Right atrium auricular region (tissue), 2 donors: ENCODE measurements at places on chromosomes 12 and 14. TPM values are rescaled to one million over a fixed set of nuclear protein-coding genes. Genes with fewer than 3 reads are reported as not detected.

KANSL2 gene
- 17.4 TPM for total RNA-seq

PRICKLE1 gene
- total RNA-seq = 19.7 TPM

CLEC1A gene
- total RNA-seq = 0.93 TPM

GYS2 gene
- not detected for total RNA-seq

CCDC38 gene
- not detected for total RNA-seq

P2RX2 gene
- total RNA-seq = not detected

TEX52 gene
- total RNA-seq = not detected

HNF1A gene
- total RNA-seq = not detected

PRIMA1 gene
- 4.1 TPM for total RNA-seq

DNA sequence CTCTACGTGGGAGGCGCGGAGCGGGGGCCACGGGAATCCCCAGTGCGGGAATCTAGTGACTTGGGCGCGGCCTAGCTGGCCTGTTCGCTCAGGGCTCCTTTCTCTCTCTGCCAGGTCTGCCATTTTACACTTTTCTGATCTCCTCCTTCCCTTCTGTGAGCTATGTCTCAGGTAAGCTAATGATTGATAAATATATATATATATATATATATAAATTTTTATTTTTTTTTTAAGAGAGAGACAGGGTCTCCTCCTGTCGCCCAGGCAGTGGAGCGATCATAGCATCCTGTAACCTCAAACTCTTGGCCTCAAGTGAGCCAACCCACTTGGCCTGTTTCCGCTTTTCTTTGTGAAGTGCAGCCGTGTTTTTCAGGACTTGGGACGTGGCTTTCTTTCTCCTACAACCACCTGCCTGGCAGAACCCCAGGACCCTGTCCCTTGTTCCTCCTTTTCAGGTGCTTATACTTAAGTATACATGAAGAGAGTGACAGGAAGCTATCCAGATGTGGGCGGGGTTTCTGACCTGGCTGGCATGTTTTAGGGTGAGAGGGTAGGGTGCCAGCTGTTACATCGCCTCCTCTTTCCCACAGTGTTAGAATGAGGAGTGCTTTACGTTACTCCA lies 547 bp downstream of the ZNF140 start:
- H3K27me3 ChIP-seq = no peaks in the 10 kb centered on the region
- H3K4me1 ChIP-seq = no peaks in the 10 kb centered on the region
- H3K27ac ChIP-seq = peak overlapping the region; percentile 96
- H3K36me3 ChIP-seq = peaks cover 43% of the 10 kb centered on the region
- DNase-seq = no peak

DNA sequence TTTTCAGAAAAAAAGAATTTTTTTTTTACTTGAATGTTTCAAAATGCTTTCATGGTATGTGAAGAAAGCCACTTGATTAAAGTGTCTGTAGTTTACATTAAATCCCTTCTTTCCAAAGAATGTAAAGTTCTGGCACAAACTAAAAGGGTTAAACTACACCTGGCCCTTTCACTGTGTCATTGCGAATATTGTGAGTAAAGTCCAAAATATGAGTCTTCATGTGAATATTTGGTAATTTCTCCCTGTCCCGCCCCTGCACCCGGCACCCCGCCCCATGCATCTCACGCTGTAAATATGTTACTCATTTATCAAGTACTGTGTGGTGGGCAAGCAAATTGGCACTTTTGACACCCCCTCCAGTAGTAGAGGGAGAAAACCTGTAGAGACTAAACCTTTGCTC lies 274.7 kb downstream of the TTC6 start:
- no peak overlapping the region for H3K27ac ChIP-seq
- H3K36me3 ChIP-seq = no peaks in the 10 kb centered on the region
- H3K4me1 ChIP-seq = no peaks in the 10 kb centered on the region
- DNase-seq = no peak

- no peak overlapping the region for H3K27ac ChIP-seq
- no peaks in the 10 kb centered on the region for H3K27me3 ChIP-seq
- no peaks in the 10 kb centered on the region for H3K36me3 ChIP-seq
- no peak overlapping the region for H3K4me3 ChIP-seq
- no peak for DNase-seq
Measured at GRCh38 chr14:65167072-65167645, 64.8 kb upstream of the MAX start.

GRCh38 chr12:113664224-113664681 lies 192.6 kb upstream of the LHX5 start:
- no peak overlapping the region for H3K27ac ChIP-seq
- H3K36me3 ChIP-seq = no peaks in the 10 kb centered on the region
- no peaks in the 10 kb centered on the region for H3K4me1 ChIP-seq
- no peaks in the 10 kb centered on the region for H3K27me3 ChIP-seq
- H3K4me3 ChIP-seq = no peak overlapping the region

- H3K27ac ChIP-seq = no peak overlapping the region
- H3K4me1 ChIP-seq = no peaks in the 10 kb centered on the region
- no peaks in the 10 kb centered on the region for H3K27me3 ChIP-seq
Measured at GRCh38 chr14:38420048-38420447, 164.2 kb upstream of the CLEC14A start.

- no peaks in the 10 kb centered on the region for H3K27me3 ChIP-seq
- H3K4me3 ChIP-seq = no peak overlapping the region
- H3K27ac ChIP-seq = no peak overlapping the region
- no peaks in the 10 kb centered on the region for H3K36me3 ChIP-seq
Measured at GRCh38 chr14:71238835-71239234, 331.6 kb downstream of the PCNX1 start.

DNA sequence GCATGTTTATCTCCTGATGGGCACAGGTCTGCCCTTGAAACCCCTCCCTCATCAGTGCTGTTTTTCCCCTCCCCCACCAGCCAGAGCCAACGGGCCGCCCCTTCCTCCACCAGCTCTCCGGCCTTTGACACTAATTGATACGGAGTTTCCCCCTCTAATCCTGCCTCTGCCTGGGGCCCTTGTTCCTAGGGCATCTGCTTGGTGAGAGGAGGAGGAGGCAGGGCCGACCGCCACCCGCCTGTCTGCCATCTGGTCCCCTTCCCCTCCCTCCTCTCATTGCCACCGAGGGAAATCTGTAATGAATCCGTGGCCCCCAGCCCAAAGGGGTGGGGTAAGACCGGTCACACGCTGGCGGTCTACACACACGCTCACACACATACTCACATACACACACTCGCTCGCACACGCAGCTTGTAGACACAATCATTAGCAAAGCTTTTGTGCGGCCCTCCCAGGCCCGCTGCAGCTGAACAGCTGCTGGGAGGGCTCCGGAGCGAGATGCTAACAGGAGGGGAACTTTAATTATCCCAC lies 27.4 kb downstream of the SRRM4 start:
- H3K4me1 ChIP-seq = no peaks in the 10 kb centered on the region
- no peak overlapping the region for H3K4me3 ChIP-seq
- H3K36me3 ChIP-seq = no peaks in the 10 kb centered on the region
- H3K27me3 ChIP-seq = no peaks in the 10 kb centered on the region
- DNase-seq = no peak

DNA sequence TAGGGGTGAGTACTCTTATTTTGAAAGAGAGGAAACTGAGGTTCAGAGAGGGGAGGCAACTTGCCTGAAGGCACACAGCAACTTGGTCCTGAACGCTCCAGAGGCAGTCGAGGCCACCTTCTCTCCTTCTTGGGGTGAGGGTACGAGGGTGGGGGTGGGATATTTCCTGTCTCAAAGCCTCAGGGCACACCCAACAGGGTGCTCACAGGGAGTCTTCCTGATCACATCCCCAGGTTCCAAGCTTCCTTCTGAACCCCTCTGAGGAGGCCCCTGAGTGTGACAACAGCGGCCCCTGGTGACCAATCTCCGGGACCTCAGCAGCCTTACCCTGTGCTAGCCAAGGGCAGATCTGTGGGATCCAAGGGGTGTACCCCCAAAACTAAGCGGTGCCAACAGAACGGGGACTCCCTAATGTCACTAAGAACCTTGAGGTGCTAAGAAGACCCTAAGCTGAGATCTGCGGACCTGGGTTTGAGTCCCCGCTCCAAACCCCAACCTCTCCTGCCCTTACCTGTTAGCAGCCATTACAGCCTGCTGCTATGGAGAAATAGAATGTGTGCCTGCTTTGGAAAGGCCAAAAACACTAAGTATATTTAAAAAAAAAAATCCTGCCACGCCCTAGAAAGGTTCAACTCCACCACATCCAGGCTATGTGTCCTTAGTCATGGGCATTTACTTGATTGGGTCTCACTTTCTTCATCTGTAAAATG lies 57.9 kb downstream of the TRPV4 start:
- DNase-seq = peak; percentile 68
- H3K27ac ChIP-seq = no peak overlapping the region
- no peak overlapping the region for H3K4me3 ChIP-seq
- H3K36me3 ChIP-seq = no peaks in the 10 kb centered on the region
- no peaks in the 10 kb centered on the region for H3K27me3 ChIP-seq
- peaks cover 23% of the 10 kb centered on the region for H3K4me1 ChIP-seq

GRCh38 chr14:92600318-92601053 lies 86.9 kb downstream of the RIN3 start:
- no peaks in the 10 kb centered on the region for H3K36me3 ChIP-seq
- H3K4me3 ChIP-seq = no peak overlapping the region
- no peaks in the 10 kb centered on the region for H3K4me1 ChIP-seq
- no peak overlapping the region for H3K27ac ChIP-seq

- H3K27ac ChIP-seq = no peak overlapping the region
- H3K4me1 ChIP-seq = no peaks in the 10 kb centered on the region
- no peak for DNase-seq
- H3K4me3 ChIP-seq = no peak overlapping the region
Measured at GRCh38 chr12:81558031-81558430, 201.1 kb downstream of the PPFIA2 start.

DNA sequence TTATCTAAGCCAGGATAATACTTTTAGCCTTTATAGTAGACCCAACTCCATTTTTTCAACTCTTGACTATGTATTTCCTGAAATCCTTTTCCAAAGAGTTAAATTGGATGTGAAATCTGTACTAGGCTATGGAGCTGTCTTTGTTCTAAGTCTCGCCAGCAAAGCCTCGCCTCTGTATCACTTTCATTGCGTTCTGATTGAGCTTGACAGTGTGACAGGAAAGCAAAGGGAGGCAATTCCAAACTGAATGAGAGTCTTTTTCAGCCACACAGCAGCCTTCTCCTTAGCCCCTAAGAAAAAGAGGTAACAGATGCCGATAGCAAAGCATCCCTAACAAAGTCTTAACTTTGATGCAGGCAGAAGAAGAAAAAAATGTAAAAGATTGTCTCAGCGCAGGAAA lies 154.6 kb upstream of the OTX2 start:
- H3K4me3 ChIP-seq = no peak overlapping the region
- no peaks in the 10 kb centered on the region for H3K36me3 ChIP-seq
- no peak for DNase-seq
- H3K4me1 ChIP-seq = no peaks in the 10 kb centered on the region
- no peaks in the 10 kb centered on the region for H3K27me3 ChIP-seq
- no peak overlapping the region for H3K27ac ChIP-seq

GRCh38 chr12:57829025-57829777 lies 10.7 kb upstream of the AVIL start:
- H3K27ac ChIP-seq = peak overlapping the region; percentile 8

- no peak overlapping the region for H3K4me3 ChIP-seq
- H3K27ac ChIP-seq = no peak overlapping the region
- H3K4me1 ChIP-seq = no peaks in the 10 kb centered on the region
- H3K27me3 ChIP-seq = no peaks in the 10 kb centered on the region
- DNase-seq = no peak
- peaks cover 36% of the 10 kb centered on the region for H3K36me3 ChIP-seq
Measured at GRCh38 chr12:115957686-115958290, 319.7 kb downstream of the MED13L start.

GRCh38 chr14:27427796-27428195 lies 830.0 kb upstream of the NOVA1 start:
- no peaks in the 10 kb centered on the region for H3K27me3 ChIP-seq
- no peak overlapping the region for H3K4me3 ChIP-seq
- H3K4me1 ChIP-seq = no peaks in the 10 kb centered on the region
- H3K36me3 ChIP-seq = no peaks in the 10 kb centered on the region

DNA sequence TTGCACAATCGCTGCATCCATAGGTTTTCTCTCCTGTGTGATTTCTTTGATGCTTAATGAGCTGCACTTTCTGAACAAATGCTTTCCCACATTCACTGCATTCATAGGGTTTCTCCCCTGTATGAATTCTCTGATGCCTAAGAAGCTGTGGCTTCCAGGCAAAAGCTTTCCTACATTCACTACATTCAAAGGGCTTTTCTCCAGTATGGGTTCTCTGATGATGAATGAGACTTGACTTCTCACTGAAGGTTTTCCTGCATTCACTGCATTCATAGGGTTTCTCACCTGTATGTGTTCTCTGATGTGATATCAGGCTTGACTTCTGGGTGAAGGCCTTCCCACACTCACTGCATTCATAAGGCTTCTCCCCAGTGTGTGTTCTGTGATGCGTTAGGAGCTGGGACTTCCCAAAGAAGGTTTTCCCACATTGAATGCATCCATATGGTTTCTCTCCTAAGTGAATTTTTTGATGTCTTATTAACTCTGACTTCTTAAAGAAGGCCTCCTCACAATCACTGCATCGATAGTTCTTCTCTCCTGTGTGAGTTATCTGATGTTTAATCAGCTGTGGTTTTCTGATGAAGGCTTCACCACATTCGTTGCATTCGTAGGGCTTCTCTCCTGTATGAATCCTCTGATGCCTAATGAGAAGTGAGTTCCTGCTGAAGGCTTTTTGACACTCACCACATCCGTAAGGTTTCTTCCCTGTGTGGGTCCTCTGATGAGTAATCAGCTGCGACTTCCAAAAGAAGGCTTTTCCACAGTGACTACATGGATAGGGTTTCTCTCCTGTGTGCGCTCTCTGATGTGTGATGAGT lies 30.3 kb downstream of the ZNF605 start:
- DNase-seq = no peak
- peaks cover 55% of the 10 kb centered on the region for H3K36me3 ChIP-seq
- H3K4me3 ChIP-seq = no peak overlapping the region
- no peaks in the 10 kb centered on the region for H3K4me1 ChIP-seq
- no peaks in the 10 kb centered on the region for H3K27me3 ChIP-seq

DNA sequence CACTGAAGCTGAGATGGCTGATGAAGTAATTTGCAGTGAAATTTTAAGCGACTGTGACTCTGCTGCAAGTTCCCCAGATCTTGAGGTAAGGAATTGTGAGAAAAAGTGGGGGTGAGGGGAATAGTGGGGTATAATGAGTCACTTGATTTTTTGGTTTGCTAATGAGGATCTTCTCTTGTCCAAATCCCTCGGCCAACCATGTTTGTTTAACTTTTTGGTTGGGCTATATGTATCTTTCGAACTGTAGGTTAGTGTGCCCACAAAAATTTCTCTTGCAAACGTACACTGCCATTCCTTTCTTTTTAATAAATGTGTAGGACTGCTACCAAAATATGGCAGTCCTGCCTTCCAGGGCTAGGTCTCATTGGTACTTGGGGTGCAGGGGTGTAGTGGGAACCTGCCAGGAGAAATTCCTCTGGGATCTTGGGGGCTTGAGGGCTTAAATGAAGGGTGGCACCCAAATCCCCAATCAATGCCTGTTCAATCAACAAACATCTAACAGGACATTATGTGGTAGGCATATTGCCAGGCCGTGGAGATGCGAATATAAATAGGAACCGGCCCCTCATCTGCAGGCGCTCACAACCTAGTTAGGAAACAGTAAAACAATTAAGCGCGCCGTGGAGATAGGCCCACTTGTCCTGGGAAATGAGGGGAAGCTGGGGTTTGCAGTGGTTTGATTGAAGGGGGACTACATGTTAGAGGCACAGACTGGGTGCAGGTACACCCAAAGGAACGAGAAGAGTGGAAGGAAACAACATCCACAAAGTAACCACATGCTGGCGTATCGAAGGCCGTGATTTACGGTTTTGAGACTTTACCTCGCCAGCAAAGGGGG lies 1.3 kb upstream of the PABPN1 start:
- peak overlapping the region; percentile 85 for H3K27ac ChIP-seq
- H3K36me3 ChIP-seq = peaks cover 24% of the 10 kb centered on the region
- no peaks in the 10 kb centered on the region for H3K4me1 ChIP-seq
- DNase-seq = peak; percentile 57
- H3K4me3 ChIP-seq = peak overlapping the region; percentile 15
- H3K27me3 ChIP-seq = no peaks in the 10 kb centered on the region

GRCh38 chr14:26163761-26164160 lies 434.1 kb downstream of the NOVA1 start:
- H3K36me3 ChIP-seq = no peaks in the 10 kb centered on the region
- no peaks in the 10 kb centered on the region for H3K4me1 ChIP-seq
- no peak overlapping the region for H3K27ac ChIP-seq
